Astrocyte (in vitro differentiated cells and primary cell): ENCODE measurements at places on chromosomes 16 and 17. TPM values are rescaled to one million over a fixed set of nuclear protein-coding genes. Genes with fewer than 3 reads are reported as not detected.
A peak's percentile ranks its signal among the peaks of the same experiment; 100 is the strongest.

DNA sequence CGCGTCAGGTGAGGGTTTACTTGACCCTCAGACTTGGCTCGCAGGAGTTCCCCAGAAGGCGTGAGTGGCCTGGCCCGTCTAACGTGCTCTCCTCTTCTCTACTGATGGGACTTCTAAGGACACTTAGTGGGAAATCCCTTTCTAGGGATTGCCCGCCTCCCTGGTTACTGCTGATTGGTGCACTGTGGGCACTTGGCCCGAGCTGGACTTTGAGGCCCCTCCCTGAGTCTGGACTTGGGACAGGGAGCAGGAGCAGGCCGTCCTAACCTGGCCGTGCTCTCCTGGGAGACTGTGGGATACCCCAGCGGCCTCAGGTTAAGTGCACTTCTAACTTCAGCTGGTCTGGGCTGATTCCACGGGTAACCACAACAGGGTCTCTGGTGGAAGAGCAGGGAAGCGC lies 14.7 kb downstream of the IFT140 start:
- H3K36me3 ChIP-seq: no peaks in the 10 kb centered on the region
- H3K4me3 ChIP-seq: no peak overlapping the region
- H3K27ac ChIP-seq: no peak overlapping the region

MAF gene
- total RNA-seq: 19.3 and 21.8 TPM in 2 replicates

DNA sequence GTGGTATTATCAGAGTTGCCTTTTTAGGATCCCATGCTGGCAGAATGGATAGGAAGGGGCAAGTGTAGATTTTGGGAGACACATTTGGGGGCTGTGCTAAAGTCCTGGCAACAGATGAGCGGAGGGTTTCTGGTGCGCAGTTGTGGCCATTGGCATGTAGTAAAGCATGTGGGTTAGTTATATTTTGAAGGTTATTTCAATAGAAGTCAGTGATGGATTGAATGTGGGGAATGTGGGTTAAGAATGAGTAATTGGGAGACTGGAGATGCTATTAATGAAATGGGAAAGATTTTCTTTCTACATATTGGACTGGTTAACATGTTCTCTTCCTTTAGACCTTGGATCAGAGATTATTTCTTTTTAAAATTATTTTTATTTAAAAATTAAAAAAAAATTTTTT lies 10.0 kb downstream of the DUS2 start:
- H3K4me1 ChIP-seq: peaks cover 6% of the 10 kb centered on the region
- no peaks in the 10 kb centered on the region for H3K27me3 ChIP-seq
- no peak overlapping the region for H3K4me3 ChIP-seq
- H3K27ac ChIP-seq: no peak overlapping the region
- DNase-seq: peak; percentile 48
- no peaks in the 10 kb centered on the region for H3K36me3 ChIP-seq

DNA sequence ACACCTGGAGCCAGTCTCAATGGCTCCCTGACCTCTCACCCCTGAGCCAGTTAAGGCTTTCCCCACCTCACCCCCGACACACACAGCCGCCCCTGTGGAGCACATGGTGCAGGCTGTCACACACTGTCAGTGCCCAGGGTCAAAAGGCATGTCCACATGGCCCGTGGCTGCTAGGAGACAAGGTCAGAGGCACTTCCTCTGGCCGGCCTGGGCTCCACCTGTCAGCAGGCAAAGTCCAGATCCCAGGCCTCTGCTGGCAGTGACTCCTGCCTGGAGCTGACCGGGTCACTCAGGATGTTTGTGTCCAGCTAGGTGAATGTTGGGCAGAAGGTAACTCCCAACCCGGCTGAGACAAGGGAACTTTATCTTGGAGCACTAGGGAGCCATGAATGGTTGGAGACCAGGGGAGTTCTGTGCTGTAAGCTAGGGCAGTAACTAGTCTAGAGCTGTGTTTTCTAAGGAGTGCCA lies 6.0 kb downstream of the SREBF1 start:
- H3K4me1 ChIP-seq: peaks cover 15% of the 10 kb centered on the region
- H3K27me3 ChIP-seq: no peaks in the 10 kb centered on the region
- DNase-seq: no peak
- H3K4me3 ChIP-seq: no peak overlapping the region
- no peaks in the 10 kb centered on the region for H3K36me3 ChIP-seq

DNA sequence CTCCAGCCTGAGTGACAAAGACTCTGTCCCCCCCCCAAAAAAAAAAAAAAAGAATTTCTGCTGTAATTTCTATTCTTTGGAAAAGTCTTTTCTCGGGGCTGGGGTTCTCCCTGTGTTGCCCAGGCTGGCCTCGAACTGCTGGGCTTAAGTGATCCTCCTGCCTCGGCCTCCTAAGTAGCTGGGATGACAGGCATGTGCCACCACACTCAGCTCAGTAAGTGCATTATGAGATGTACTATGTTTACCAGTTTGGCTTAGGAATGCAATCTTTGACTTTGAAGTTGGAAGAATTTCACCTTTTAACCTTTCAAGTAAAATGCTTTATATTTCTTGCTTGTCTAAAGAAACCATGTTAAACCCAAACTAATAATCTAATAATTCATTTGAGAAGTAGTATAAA lies 28.0 kb upstream of the ADCY7 start:
- no peaks in the 10 kb centered on the region for H3K36me3 ChIP-seq
- DNase-seq: no peak
- no peak overlapping the region for H3K4me3 ChIP-seq
- peaks cover 7% of the 10 kb centered on the region for H3K27me3 ChIP-seq
- H3K27ac ChIP-seq: no peak overlapping the region

DNA sequence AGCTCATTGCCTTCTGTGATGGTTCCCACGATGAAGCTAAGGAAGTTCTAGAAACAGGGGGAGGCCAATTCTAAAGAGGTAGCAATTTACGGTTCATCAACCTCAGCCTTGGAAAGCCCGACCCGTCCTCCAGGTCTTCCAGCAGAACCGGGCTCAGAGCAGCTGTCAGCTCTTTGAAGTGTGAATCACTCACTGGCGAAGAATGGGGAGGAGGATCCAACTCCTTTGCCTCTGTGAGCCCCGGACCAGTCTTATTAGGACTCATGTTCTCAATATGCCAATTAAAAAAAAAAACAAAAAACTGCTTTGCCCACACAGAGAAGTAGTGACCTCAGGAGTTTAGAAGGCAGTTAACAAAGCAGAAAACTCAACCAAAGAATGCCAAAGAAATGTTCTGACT lies 31.4 kb downstream of the STX8 start:
- H3K4me3 ChIP-seq: no peak overlapping the region
- no peaks in the 10 kb centered on the region for H3K27me3 ChIP-seq
- DNase-seq: peak; percentile 38
- no peaks in the 10 kb centered on the region for H3K4me1 ChIP-seq
- H3K27ac ChIP-seq: no peak overlapping the region

DNA sequence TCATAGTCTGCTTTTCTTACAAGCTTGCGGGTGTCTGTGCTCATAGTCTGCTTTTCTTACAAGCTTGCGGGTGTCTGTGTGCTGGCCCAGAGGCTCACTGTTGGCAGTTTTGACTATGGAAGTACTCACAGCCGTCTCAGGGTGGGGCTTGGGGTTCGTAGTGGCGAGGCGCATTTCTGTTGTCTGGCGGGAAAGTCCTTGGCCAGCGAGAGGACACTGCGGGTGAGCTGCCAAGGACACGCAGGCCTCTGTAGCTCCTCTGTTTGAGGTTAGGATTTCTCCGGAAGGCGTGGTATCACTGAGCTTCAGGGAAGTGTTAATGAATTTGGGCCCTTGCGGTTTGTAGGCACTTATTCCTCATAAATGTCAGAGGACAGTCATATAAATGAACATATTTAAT lies 13.5 kb downstream of the TBCD start:
- H3K27ac ChIP-seq: no peak overlapping the region
- H3K36me3 ChIP-seq: peaks cover 9% of the 10 kb centered on the region

DNA sequence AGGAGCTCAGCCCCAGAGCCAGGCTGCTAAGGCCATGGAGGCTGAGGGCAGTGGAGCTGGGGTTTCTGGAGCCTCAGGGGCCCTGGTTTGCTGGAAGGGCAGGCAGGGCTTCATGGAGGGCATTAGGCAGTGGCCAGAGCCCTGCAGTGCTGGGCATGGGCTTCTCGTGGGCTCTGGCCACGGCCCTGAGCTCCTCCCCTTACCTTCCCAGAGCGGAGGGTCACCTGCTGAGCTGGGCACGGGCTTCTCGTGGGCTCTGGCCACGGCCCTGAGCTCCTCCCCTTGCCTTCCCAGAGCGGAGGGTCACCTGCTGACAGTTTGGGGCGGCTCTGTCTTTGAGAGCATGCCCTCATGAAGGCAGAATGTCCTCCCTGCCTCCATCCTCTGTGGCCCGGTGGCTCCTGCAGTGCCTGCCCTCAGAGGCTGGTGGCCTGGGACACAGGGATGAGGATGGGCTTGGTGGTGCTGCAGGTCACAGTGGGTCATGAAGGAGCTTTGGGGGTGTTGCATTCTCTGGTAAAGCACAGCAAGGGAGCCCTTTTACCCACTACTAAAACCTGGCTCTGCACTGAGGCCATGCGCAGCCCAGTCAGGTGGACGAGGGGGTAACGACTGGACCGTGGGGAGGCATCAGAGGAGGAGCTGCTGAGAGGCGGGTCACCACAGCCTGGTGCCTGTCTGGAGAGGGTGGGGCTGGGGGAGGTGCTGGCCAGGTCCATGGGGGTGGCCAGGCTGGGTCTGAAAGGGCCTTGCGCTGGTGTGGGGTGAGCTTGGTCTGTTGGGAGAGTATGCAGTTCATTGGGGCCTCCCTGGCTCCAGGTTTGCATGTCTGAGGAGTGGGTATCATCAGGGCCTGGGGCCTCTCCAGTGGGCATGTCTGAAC lies 2.9 kb upstream of the RNPS1 start:
- no peak for DNase-seq
- H3K27ac ChIP-seq: no peak overlapping the region
- H3K27me3 ChIP-seq: no peaks in the 10 kb centered on the region
- H3K4me3 ChIP-seq: no peak overlapping the region

GRCh38 chr16:50338371-50339231 lies 30.2 kb downstream of the BRD7 start:
- no peaks in the 10 kb centered on the region for H3K27me3 ChIP-seq
- peaks cover 13% of the 10 kb centered on the region for H3K36me3 ChIP-seq
- H3K4me1 ChIP-seq: no peaks in the 10 kb centered on the region

SDR42E2 gene
- total RNA-seq: not detected in 2 replicates

GRCh38 chr16:65308506-65308905 lies 186.6 kb upstream of the CDH11 start:
- H3K4me1 ChIP-seq: peaks cover 28% of the 10 kb centered on the region
- no peaks in the 10 kb centered on the region for H3K27me3 ChIP-seq
- H3K4me3 ChIP-seq: no peak overlapping the region
- DNase-seq: no peak
- no peaks in the 10 kb centered on the region for H3K36me3 ChIP-seq

LGALS9B gene
- total RNA-seq: not detected in 2 replicates

- H3K4me1 ChIP-seq: no peaks in the 10 kb centered on the region
- peak; percentile 82 for DNase-seq
- H3K27me3 ChIP-seq: no peaks in the 10 kb centered on the region
- no peak overlapping the region for H3K27ac ChIP-seq
- no peak overlapping the region for H3K4me3 ChIP-seq
Measured at GRCh38 chr17:71251951-71252350, 868.9 kb upstream of the SOX9 start.

GRCh38 chr17:57665128-57665527 lies 80.0 kb downstream of the CCDC182 start:
- no peak for DNase-seq
- no peak overlapping the region for H3K4me3 ChIP-seq
- H3K27ac ChIP-seq: no peak overlapping the region
- peaks cover 23% of the 10 kb centered on the region for H3K4me1 ChIP-seq
